ENCODE measurements at places on chromosomes 3 and 15.

DNA sequence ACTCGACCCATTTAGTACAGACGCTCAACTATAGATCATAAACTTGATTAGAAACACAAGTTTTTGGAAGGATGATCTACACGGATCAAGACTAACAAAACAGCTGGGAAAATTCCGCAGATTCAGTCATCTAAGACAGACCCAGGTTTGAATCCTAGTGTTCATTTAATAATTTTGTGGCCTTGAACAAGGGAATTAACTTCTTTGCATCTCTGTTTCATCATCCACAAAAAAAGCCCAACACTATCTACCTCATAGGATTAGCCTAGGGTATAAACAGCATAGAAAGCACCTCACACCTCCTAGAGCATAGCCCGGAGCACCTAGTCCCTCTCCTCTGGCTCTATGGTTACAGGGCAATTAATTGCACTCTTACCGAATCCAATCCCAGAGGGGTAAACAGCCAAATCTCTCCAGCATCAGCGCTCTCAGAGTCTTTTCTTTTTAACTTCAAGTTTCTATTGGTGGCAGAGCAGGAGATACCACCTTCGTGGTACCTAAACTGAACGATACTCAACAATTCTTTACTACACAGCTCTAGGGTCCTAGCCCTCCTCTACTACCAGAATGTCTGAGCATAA, 3.5 kb downstream of the TBL1XR1 start:
- DNase-seq = no peak

DNA sequence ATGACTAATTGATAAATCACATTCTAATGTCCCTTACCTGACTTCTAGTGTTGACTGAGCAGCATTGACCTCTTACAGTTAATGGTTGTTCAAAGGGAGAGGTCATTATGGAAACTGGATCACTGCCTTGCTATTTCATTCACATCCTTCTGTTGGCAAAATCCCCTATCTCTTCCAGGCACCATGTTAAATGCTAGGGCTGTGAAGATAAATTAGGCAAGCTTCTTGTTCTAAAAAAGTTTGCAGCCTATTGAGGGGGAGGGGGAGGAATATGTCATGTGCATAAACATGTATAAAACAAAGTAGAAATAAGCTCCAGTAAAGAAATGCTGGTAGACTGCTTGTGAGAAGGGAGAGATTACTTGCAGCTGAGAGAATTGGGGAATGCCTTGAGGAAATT, 84.8 kb upstream of the MLF1 start:
- no peak for DNase-seq

- peak; percentile 75 for DNase-seq
Observed at GRCh38 chr15:89740137-89740536, 10.9 kb downstream of the MESP1 start.

- DNase-seq = peak; percentile 11
Observed at GRCh38 chr15:48459571-48460442, 128.6 kb downstream of the DUT start.

GRCh38 chr3:129291236-129291886, 12.7 kb downstream of the HMCES start:
- DNase-seq = no peak

DNA sequence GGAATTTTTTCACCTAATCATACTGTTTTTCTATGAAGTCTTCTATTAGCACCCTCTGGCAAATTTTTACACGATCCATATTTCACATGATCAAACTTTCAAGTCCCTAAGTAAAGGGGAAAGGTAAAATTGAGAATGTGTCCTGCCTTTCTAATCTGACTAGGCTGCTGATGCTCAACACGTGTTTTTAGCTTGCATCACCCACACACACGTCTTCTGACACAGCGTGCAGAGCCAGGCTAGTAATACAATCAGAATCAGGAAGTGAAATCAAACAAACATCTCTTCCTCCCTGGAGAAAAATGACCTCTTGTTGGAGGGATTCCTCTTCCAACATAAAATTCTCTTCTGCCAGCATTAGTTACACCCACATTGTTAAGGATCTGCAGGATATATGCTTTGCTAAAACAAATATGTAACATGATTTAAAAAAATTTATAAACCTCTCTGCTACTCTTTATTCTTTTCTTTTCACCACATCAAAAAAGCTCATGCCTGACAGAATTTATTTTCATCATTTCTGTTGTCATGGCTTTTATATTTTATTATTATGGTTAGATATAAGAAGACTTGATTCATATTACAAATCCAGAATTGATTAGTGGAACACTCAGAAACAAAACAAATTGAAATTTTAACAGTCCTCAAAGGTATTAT, 122.4 kb downstream of the RAP2B start:
- peak; percentile 88 for DNase-seq

DNA sequence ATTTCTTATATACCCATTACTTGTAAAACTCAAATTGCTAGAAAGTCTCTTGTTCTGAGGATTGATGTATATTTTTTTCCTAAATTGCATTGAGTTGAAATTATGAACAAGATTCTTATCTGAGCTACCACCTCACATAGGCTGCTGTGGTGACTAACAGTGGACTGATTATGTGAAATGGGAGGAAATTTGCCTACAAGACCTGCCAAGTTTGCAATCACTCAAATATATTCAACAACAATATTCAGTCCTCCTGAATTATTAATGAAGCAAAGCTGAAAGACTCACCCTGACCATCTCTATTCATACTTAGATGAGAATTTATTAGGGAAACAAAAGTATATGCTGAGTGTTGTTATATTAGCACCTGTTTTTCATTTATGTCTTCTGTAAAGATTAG, 412.6 kb upstream of the SEMA6D start:
- no peak for DNase-seq

DNA sequence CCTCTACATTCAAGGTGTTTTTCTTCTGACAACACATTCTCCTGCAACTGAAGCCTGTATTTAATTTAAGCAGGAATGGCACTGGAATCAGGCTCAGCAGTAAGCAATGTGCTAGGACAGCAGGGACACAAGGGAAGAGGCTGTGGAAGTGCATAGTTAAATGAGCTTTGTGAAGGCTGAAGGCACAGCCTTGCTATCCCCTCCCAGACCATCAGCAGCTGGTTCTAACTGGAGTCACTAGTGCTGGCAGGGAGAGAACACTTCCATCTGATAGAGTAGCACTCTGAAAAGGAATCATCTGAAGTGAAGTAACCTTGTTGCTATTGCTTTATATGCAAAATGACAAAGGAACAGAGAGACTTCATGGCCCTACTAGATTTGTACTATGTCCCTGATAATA, 14.7 kb downstream of the UQCC5 start:
- no peak for DNase-seq

- no peak for DNase-seq
Observed at GRCh38 chr3:172847292-172847691, 96.8 kb downstream of the ECT2 start.

- DNase-seq = no peak
Observed at GRCh38 chr15:67915461-67916374, 75.9 kb upstream of the RNU6-1 start.

GRCh38 chr15:29805708-29806104, 16.6 kb downstream of the TJP1 start:
- DNase-seq = no peak

DNA sequence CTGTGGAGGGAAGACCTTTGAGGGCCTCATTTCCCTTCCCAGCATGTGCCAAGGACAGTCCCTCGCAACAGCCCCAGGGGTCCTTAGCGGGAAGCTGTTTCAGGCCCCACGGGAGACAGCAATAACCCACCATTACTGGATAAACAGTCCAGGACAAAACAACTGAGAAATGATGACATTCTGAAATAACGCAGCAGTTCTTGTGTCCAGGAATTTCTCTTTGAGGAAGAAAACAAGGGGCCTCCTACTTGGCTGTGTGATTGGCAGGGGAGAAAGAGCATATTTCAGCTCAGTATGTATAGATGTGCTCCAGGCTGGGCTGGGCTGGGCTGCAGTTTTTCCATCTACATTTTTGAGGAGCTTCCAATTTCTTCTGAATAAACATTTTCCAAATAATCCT, 82.2 kb upstream of the THBS1 start:
- no peak for DNase-seq

DNA sequence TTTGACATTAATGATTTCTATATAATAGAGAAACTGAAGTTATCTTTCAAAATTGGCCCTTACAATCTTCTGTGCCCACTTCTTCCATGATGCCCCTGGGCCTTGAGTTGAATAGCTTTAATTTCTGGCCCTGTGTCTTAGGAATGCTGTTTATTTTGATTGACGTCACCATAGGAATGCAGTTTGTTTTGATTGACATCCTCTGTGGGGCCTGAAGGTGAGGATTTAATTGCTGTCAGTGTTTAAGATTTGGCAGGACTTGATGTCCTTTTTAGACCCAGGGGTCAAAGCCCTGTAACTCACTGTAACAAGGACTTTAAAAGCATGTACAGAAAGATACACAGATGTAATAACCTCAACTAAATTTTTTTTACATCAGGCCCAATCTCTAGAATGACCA, 83.3 kb downstream of the GLDN start:
- DNase-seq = no peak

DNA sequence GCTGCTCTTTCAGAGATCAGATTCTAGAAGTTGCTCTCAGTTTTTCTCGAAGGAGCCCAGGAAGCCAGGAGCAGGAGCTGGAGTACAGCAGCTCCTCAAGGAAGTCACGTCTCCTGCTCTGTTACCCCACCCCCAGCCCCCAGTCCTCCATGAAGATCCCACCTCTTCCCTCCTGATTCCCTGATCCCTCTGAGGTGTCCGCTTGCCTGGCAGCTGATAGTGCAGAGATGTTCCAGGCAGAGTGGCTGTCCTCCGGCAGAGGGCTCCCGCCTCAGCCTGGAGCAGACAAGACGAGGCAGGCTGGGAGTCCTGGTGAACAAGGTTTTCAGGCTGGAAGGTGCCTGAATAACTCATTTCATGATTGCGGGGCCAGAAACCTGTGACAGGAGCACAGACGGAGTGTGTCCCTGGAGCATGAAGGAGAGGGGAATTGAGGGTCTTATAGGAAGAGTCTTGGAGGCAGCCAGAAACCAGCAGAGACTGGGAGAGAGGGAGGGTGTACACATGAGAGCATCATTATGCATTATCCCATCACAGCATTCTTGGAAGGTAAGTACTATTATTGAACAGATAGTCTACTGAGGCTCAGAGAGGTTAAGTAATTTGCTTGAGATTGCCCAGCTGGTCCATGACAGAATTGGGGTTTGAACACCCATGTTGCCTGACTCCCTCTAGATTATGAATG, 1.2 kb downstream of the HRH1 start:
- peak; percentile 52 for DNase-seq

- no peak for DNase-seq
Observed at GRCh38 chr15:83379579-83379959, 67.6 kb upstream of the SH3GL3 start.

DNA sequence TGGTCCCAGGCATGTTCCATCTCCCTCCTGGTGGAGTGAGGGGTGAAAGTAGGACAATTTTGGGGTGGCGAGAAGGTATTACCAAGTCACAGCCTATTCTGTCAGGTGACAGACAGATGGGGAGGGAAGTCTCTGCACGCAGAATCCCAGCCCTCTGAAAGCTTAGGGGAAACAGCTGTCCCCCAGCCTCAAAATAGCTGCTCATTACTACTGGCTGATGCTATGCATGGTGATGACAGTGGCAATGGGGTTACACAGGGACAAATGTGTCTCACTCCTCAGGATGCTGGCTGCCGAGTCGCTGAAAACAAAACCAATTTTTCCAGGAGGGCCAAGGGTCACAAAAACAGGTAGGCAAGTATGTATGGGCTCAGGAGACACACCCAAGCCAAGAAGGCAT, 68.8 kb upstream of the OXTR start:
- DNase-seq = no peak

DNA sequence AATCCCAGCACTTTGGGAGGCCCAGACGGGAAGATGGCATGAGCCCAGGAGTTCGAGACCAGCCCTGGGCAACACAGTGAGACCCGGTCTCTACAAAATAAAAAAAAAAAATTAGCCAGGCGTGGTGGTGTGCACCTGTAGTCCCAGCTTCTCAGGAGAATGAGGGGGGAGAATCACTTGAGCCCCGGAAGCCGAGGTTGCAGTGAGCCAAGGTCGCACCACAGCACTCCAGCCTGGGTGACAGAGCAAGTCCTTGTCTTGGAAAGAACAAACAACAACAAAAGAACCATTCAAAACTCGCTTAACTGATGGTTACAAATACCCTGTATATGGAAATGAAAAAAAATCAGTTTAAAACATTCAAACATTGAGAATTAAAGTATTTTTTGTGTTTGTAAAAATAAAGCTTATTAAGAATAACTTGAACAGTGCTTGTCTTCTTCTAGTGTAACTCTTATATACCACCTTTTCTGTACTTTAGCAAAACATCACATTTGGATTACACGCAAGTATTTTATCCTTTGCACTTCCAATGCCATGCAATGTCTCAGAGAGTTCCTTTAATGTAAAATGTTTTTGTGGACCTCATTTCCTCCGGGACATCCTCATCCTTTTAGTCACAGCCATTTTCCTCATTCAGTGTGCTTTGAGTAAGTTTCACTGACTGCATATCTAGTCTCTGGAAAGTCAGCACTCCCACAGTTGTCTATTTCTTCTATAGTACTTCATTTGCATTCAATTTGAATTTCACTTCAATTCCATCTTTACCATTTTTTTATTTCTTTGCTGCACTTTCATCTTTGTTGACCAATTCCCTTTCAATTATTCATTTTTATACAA, 113.0 kb upstream of the GOLGA8J start:
- DNase-seq = no peak

DNA sequence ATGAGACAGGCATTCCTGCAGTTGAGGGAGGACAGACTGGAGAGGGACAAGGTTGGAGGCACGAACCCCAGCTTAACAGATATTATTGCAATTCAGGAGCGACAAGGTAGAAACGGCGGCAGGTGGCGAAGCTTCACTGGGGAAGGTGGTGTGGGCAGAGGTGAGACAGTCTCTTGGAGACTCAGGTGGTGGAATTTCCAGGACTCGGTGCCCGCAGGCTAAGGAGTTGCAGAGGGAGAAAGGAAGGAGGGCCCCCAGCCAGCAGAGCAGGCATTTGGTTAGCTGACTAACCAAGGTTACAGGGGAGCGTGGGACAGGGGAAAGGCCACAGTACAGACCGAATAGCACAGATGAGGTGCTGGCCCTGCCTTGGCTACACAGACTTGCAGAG, 3.0 kb downstream of the FAM174B start:
- DNase-seq = no peak

DNA sequence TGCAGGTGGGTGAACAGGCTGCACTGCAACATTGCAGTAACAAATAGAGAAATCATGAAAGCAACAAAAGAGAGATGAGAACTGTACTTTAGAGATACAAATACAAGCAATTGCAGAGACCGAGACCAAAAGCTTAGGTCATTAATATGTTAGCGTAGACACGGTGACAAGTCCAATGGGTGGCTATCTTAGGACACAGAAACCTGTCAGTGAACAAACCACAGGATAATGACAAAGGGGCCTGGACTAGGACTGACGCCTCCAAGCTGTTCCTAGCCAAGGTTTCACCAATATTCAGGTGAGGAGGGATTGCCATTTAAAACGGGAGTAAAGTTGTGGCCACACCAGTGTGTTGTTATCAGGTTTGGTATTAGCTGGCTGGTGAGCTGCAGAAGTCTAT, 41.7 kb upstream of the BLM start:
- no peak for DNase-seq

GRCh38 chr3:48425281-48425812, 4.5 kb downstream of the PLXNB1 start:
- no peak for DNase-seq

GRCh38 chr15:27816790-27817189, 282.3 kb downstream of the OCA2 start:
- no peak for DNase-seq

- no peak for DNase-seq
Observed at GRCh38 chr3:82978368-82978767, 1216.9 kb upstream of the GBE1 start.

- DNase-seq = peak; percentile 19
Observed at GRCh38 chr3:171088964-171089754, 62.6 kb upstream of the SLC2A2 start.

- DNase-seq = no peak
Observed at GRCh38 chr3:78683284-78683683, 1084.5 kb downstream of the ROBO1 start.

Data from suppressor macrophage treated with lipopolysaccharide for 4 hours (primary cell).